T-cell (primary cell): ENCODE measurements at places on chromosomes 3 and 15.

DNA sequence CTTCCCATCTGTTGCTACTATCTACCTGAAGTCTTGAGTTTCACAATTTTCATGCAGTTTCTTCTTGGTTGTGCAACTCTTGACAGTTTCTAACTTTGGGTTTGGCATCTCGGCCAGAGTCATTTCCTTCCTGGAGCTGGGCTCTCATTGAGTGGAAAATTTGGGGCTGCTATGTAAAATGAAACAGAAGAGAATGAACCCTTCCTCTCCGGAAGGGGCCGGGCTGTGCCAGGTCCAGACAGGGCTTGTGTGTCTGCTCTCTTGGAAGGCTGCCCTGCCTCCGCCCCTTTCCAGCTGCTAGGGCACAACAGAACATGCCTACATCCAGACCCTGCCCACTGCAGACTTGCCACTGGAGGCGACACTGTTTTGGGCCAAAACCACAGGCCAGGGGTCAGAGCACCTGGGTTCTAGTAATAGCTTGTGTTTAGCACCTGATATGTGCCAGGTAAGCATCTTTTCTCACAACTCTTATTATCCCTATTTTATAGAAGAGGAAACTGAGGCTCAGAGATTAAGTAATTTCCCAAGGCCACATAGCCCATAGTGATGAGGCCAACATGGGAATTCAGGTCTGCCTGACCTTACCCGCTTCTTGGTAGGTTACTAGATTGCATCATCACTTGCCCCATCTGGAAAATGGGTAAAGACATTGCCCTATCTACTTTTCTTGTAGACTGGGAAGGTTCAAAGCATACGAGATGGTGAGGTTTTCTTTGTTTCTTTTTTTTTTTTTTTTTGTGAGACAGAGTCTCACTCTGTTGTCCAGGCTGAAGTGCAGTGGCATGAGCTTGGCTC is 25.0 kb downstream of the IRAK2 start:
- no peaks in the 10 kb centered on the region for H3K36me3 ChIP-seq
- DNase-seq: no peak
- peak overlapping the region; percentile 7 for H3K4me3 ChIP-seq

DNA sequence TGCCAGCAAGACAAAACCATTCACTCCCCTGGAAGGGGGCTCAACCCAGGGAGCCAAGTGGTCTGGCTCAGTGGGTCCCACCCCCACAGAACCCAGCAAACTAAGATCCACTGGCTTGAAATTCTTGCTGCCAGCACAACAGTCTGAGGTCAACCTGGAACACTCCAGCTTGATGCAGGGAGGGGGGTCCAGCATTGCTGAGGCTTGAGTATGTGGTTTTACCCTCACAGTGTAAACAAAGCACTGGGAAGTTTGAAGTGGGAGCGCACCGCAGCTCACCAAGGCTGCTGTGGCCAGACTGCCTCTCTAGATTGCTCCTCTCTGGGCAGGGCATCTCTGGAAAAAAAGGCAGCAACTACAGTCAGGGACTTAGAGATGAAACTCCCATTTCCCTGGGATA is 81.7 kb downstream of the MSL2 start:
- no peak overlapping the region for H3K27ac ChIP-seq
- no peaks in the 10 kb centered on the region for H3K4me1 ChIP-seq
- H3K36me3 ChIP-seq: no peaks in the 10 kb centered on the region

- no peak overlapping the region for H3K27ac ChIP-seq
- H3K4me3 ChIP-seq: no peak overlapping the region
- H3K27me3 ChIP-seq: peaks cover 15% of the 10 kb centered on the region
- no peak for DNase-seq
Observed at GRCh38 chr15:43251185-43251870, 15.4 kb downstream of the TGM5 start.

DNA sequence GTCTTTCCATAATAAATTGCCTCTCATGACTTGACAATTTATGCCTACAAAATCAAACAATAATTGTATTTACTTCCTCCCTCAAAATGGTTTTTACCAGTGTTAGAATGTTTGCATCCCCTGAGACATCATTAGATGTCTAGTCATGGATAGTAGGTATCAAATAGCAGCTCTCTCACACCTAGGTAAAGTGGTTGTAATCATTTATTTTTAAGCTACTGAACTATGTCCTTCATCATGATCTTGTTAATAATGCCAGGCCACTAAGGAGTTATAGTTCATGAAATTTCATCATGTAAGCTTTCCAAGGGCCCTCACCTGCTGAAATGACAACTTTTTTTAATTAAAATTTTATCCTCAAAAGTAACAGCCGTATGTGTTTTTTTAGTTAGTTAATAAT is 134.1 kb downstream of the ARPP21 start:
- DNase-seq: no peak
- H3K27me3 ChIP-seq: no peaks in the 10 kb centered on the region
- no peak overlapping the region for H3K27ac ChIP-seq
- no peak overlapping the region for H3K4me3 ChIP-seq
- H3K36me3 ChIP-seq: no peaks in the 10 kb centered on the region

- DNase-seq: no peak
- no peak overlapping the region for H3K4me3 ChIP-seq
- peaks cover 23% of the 10 kb centered on the region for H3K4me1 ChIP-seq
- no peak overlapping the region for H3K27ac ChIP-seq
Observed at GRCh38 chr3:187972454-187972853, 181.5 kb upstream of the LPP start.

GRCh38 chr3:149316437-149316836 is 17.0 kb downstream of the TM4SF18 start:
- H3K4me1 ChIP-seq: no peaks in the 10 kb centered on the region
- no peaks in the 10 kb centered on the region for H3K36me3 ChIP-seq
- H3K27ac ChIP-seq: no peak overlapping the region
- no peaks in the 10 kb centered on the region for H3K27me3 ChIP-seq

DNA sequence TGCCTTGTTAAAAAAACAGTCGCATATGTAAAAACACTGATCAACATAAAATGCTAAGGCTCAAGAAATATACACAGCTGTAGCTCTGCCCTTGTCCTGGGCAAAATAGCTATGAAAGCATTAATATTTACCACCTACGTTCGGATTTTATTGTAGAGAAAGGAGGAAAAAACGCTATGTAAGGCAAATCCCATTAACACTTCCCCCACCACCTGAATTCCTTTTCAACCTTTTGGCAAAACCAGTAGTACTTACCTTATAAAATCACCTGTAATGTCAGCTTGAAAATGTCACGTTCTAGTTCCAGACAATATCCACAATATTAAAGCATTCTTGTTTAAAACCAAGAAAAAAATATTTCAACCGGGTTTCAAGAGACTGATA is 3.6 kb downstream of the TRA2B start:
- H3K27me3 ChIP-seq: no peaks in the 10 kb centered on the region
- peak overlapping the region; percentile 10 for H3K27ac ChIP-seq
- H3K4me1 ChIP-seq: peaks cover 16% of the 10 kb centered on the region
- no peak for DNase-seq
- peak overlapping the region; percentile 80 for H3K4me3 ChIP-seq
- peaks cover 4% of the 10 kb centered on the region for H3K36me3 ChIP-seq

GRCh38 chr15:48449734-48450133 is 118.5 kb downstream of the DUT start:
- H3K36me3 ChIP-seq: no peaks in the 10 kb centered on the region
- no peaks in the 10 kb centered on the region for H3K27me3 ChIP-seq
- no peak overlapping the region for H3K27ac ChIP-seq
- H3K4me3 ChIP-seq: no peak overlapping the region

DNA sequence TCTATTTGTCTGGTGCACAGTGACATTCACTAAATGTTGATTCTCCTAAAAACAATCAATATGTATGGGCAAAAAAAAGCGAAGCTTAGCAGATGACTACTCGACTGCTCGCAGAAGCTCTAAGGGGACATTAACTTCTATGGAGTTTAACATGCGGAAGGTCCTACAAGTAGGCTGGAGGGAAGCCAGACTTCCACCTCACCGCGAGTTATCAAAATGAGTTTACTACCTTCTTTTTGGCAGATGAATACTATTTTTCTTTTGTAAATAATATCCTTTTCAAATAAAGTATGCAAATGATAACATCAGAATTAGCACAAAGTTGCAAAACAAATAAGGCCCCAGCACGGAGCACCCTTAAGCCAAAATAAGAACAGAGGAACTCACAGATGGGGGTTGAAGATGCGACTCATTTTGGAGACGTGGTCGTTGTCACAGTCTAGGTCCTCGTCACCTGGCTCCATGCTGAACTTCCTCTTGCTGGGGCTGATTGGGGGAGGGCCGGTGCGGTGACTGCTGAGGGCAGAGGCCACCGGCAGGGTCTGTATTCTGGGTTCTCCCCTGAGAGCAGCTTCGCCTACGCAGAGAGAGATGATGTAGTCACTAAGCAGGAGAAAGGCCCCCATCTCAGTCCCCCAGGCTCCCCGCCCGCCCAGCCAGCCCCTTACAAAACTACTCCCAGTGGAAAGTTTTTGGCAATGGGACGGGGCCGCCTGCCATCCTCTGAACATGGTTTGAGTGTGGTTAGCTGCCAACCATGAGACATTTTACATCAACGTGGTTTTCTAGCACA is 42.1 kb downstream of the VGLL4 start:
- no peak for DNase-seq
- H3K36me3 ChIP-seq: peaks cover 26% of the 10 kb centered on the region
- H3K27me3 ChIP-seq: no peaks in the 10 kb centered on the region
- H3K27ac ChIP-seq: no peak overlapping the region
